ENCODE measurements at places on chromosomes 4 and X.

DNA sequence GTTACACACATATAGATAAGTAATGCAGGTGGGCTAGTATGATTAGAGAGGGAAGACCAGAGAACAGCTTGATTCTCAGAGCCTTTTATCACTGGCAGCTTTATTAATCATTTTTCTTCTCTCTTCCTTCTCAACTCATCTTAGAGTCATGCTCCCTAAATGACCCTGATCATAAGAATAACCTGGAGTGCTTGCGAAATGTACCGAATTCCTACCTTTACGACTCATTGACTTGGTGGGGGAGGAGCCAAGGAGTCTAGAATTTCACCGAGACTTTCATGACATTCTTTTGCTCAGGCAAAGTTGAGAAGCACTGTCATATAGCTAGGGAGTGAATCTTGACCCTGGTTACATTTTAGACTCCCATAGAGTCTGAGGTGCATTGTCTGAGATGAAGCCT lies 298.9 kb upstream of the PUDP start:
- DNase-seq: no peak

- DNase-seq: no peak
Measured at GRCh38 chr4:183403486-183403885, 41.0 kb upstream of the CDKN2AIP start.

DNA sequence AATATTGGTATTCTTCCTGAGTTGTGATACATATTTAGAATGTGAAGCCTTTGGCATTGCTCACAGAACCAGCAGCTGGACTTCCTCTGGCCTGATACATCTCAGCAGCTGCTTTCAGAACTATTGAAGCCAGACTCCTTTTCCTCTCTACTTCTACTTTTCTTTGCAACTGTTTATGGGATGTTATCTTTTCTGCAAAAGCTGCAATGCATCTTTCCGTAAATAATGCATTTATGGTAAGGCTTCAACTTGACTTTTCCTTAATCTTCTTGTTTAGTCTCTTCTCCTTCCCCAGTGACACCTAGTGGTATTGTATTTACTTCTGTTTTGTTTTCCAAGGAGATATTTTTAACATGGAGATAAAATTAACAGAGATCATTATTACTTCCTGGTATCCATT lies 1548.7 kb downstream of the PCDH7 start:
- DNase-seq: no peak

DNA sequence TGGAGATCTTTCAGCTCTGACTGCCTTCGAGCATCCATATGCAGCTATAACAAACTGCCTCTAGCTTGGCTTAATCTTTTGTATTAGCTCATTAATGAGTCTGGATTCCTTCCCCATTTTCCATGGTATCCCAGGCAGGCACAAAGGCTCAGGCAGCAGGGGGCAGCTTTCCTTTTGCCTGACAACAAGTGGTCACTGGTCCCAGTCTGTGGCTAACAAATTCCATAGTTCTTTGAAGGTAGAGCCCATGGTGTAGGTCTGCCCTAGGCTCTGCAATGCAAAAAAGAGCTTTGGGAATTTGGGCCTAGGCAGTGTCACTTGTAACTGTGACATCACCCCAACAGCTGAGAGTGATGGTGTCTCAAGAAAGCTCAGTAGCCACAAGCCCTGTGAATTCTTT lies 234.4 kb upstream of the GPC4 start:
- DNase-seq: no peak

DNA sequence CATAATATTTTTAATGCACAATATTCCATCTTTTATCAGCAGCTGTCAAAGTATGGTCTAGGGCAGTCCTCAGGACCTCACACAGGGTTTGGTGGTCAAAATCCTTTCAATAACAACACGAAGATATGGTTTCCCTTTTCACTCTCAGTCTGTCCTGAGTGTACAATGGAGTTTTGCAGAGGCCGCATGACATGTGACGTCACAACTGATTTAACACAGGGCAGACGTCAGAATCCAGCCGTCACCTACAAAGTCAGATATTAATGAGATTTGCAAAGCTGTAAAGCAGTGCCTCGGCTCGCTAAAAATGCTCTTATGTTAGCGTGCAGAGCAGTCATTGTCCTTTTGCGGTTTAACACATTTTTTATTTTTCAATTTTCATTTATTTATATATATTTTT lies 12.5 kb downstream of the ABLIM2 start:
- DNase-seq: no peak

- DNase-seq: no peak
Measured at GRCh38 chr4:8061573-8061972, 97.0 kb downstream of the ABLIM2 start.

GRCh38 chrX:16695079-16695676 lies 17.3 kb downstream of the CTPS2 start:
- peak; percentile 26 for DNase-seq

DNA sequence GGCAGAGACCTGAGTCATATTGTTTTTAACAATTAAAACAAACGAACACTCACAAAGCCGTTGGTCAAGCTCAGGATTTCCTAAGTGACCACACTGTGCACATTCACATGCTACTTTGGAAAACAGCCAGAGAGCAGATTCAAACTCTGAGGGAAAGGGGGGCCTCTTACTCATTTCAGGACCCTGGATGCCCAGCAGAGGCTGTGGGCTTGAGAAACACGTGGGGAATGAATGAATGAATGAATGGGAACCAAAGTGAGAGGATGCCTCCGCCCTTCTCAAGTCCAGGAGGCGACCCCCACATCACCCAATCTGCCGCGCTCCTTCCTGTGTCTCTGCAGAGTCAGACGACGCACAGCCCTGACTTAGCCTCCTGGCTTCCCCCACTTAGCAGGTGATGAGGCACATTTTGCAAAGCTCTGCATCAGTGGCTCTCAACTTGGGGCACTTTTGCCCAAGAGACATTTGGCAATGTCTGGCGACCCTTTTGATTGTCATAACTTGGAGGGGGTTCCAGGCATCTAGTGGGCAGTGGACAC lies 76.0 kb downstream of the ABLIM2 start:
- no peak for DNase-seq

DNA sequence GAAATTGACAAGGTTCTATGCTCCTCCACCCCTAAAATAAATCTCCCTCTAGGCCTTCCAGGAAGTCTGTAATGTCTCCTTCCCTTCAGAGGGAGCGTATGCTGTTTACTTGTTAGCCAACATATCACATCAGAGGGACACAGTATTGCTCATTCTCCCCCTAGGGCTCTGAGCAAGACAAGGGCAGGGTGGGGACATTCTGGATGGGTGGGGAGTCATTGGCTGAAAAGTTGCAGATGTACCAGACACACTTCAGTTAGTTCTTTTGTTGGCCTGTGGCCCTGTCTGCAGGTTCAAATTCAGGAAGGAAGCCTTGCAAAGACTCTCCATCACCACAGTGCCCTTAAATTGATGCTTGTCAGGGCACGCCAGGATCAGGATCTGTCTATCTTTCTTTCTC lies 106.3 kb upstream of the TEX13D start:
- no peak for DNase-seq

- no peak for DNase-seq
Measured at GRCh38 chr4:184355111-184355604, 119.2 kb downstream of the IRF2 start.

- DNase-seq: no peak
Measured at GRCh38 chr4:31768756-31769155, 1048.6 kb downstream of the PCDH7 start.

DNA sequence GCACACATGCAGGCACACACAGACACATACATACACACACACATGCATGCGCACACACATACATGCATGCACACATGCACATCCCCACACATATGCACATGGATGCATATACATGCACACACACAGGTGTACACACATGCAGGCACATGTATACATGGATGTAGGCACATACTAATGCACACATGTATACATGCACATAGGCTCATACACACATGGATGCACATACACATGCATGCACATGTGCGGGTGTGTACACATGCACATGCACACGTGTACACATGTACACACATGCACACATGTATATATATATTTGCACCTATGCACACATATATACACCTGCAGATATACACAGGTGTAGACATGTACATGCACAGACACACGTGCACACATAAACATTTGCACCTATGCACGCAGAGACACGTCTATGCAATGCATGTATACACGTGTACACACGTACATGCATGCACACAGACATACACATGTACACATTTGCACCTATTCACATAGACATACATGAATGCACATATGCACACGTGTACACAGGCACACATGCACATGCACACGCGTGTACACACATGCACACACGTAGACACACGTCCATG lies 4.0 kb downstream of the PLCXD1 start:
- DNase-seq: no peak

GRCh38 chrX:6738518-6739470 lies 203.9 kb upstream of the VCX3A start:
- DNase-seq: no peak

DNA sequence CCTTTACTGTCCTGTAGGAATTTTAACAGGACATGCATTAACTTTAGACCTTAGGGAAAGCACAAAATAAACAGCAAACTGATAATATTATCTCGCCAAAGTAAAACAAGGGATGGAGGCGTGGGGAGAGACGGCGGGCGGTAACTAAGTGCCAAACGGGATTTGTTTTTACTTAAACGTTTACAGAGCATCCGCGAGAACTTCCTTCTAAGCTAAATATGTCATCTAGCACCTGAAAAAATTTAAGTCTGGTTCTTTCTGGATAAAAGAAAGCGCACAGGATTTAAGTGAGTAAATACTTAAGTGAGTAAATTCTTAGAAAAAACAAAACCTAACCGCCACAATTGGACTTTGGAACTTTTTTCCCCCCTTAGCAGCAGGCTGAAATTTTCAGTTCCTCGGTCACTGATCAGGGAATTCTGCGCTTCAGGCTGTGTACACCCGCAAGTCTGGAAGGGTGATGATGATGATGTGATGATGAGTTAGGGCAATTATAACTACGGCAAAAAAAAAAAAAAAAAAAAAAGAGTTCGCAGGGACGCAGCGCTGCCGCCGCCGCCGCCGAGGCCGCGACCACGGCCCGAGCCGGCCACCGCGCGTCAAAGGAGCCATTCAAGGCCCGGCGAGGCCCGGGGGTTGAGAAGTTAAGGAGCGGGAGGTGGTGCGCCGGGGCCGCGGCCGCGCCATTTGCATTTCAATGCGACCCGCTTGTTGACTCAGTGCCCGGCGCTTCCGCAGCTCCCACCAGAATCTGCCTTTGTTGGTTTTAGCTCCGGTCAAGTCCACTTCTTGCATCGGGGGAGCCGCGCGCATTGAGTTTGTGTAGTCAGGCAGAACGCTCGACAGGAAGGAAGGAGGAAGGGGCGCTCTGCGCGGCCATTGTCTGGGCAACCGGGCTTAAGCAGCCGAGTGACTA lies 108.8 kb downstream of the SPRY1 start:
- DNase-seq: no peak

- DNase-seq: no peak
Measured at GRCh38 chr4:147360301-147360700, 120.6 kb upstream of the EDNRA start.

GRCh38 chrX:30313322-30313721 lies 4.1 kb upstream of the NR0B1 start:
- no peak for DNase-seq

GRCh38 chr4:2390784-2391421 lies 27.5 kb downstream of the ZFYVE28 start:
- no peak for DNase-seq

DNA sequence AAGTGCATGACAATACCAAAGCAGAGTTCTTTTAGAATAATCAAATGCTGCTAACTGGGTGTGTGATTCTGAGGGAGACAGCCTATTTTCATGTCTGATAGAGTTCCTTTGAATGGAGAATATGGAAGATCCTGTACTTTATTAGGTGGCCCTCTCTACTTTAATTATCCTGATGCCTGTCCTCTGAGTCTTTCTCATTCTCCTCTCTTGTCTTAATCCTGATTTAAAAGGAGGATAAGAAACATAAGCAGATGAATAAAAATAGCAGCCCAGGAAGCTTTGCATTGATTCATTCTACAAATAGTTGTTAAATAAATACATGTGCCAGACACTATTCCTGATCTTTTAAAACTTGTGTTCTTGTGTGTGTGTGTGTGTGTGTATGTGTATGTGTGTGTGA lies 387.3 kb downstream of the SPRY1 start:
- DNase-seq: no peak

DNA sequence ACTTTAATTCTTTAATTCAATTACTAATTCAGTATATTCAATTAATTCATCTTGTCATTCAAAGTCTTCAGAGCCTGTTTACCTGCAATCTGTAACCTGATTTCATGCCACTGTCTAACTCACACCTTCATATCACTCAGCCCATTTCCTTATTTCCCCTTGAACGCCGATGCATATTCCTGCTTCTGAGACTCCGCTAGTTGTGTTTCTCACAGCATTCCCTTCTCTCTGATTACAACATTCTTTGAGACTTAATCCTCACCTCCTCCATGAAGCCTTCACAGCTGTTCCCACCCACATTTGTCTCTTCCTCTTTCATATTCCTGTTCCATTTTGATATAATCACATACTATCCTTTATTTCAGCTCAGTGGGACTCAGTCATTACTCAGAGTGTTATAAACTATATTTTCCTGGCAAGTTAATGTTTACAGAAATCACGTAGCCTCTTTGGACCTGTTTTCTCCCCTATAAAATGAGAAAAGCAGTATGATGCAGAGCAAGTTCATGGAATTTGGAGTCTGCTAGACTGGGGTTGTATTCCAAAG lies 69.0 kb downstream of the MAP9 start:
- DNase-seq: no peak

DNA sequence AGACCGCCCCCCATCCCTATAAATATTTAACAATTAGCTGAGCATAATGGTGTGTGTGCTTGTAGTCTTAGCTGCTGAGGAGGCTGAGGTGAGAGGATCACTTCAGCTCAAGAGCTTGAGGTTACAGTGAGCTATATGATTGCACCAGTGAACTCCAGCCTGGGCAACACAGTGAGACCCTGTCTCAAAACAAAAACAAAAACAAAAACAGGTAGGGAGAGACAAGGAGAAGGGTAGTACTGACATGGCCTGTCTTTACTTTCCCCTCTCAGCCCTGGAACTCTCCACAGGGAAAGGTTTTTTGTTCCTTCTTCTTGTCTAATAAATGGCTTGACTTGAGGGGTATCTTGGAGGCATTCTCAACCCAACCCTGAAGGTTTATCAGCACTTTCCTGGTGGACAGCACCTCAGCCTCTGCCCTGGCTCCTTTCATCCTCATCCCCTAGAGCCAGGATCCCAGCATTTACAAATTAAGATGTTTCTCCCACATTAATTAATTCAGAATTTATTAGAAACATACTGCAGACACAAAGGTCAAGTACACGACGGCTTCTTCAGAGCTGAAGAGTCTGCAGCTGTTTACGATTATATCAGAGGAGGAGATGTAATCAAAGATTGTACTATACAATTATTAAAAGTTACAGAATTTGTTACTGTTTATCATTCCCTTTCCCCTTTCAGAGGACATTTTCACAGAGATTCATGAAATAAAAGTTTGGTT lies 131.8 kb downstream of the AFF1 start:
- no peak for DNase-seq
